Cerebellar nuclear complex (tissue), 1 donor: ENCODE measurements at places on chromosomes 5 and 9.
A peak's percentile ranks its signal among the peaks of the same experiment; 100 is the strongest.

DNA sequence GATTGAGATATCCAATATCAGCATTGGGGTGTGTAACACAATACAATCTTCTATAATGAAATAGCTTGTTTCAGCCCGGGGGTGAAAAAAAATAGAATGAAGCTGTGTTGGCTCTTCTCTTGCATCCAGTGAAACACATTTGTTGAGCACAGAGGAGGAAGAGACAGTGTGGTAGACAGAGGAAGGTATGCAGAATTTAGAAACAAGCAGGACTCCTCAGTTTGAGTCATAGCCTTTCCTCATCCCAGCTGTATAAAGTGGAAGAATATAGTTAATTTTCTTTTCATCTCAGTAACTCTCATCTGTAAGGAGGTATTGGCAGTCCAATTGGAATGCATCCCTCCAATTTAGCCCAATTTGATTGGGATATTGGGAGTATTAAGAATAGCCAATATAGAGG lies 302.2 kb upstream of the VLDLR start:
- no peak for DNase-seq

DNA sequence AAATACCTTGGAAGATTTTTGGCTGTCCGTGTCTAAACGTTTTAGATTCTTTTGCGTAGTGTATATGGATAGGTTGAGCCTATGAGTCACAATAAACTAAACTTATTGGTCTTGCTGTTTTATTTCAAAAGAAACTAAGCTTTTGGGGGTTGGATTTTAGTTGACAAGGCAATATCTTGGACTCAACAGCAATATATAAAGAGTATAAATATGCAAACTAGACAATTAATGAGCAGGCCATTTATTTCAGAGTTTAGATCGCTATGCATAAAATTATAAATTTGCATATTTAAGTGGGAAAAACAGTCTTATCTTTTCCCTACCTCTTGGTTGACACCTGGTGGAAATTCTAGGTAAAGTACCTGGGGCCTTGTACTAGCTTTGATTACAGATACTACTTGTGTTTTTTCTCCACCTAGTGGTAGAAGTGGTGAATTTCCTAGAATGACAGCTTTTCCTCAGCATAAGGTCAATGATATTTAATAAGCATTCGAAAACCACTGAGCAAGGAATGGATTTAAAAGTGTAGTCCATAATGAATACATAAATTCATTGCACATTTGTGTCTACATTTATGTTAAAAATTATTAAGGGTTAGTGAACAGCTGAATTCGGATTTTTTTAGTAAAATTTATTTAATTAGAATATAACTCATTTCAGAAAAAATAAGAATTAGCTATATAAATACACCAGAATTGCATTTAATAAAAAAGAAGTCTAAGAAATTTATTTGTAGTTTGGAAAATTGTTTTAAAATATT lies 1.7 kb upstream of the ARRDC3 start:
- peak; percentile 6 for DNase-seq

DNA sequence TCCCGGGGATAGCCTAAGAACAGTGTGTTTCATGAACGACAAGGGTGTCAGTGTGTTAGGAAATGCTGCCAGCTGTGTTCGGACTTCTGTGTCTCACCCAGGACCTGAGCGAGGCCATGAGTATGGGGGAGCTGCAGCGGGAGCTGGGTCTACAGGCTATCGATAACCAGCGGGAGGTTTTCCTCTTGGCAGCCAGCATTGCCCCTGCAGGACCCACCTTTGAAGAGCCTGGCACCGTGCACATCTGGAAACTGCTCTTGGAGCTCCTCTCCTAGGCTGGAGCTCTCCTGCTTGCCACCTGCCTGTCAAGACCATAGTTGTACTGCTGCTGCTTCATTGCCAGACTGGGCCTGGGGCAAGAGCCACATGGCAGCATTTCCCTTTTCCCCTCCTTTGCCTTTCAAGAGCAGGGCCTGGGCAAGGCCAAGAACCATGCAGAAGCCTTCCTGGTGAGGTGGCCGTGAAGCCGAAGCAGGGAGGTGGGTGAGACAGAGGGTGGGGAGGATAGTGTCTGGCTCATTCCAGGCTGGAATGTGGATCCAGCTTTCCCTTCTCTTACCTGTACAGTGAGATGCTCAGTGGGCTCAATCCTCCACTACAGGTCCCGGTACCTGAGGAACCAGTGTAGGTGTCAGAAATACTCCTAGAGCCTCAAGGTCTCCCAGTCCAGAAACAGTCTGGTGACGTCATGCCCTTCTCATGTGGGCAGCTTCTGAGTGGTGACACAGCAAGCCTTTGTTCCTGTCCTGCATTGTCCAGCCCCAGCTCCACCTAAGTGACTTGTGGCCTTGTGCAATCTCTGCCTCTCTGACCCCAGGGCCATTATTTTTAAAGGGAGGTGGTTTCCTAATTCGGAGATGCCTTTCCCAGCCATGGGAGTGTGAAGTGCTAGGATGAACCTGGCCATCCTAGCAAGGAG lies 6.6 kb downstream of the ARL10 start:
- no peak for DNase-seq

GRCh38 chr9:97910357-97910756 lies 11.9 kb downstream of the TRMO start:
- no peak for DNase-seq

DNA sequence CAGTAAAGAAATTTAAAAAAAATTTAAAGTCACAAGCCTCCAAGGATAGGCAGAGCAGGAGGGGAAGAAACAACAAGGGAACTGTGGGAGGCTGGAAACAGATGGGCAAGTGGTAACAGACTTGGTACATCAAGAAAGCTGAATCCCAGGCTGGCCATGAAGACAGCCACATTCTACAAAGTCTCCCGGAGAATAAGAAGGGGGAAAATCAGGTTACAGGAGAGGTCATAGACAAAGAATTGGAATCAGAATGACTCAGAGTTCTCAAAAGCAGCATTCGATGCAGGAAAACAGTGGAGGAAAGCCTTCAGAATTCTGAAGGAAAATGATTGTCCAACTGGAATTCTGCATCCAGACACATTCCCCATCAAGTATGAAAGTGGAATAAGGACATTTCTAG lies 129.7 kb downstream of the ADAMTS2 start:
- no peak for DNase-seq

DNA sequence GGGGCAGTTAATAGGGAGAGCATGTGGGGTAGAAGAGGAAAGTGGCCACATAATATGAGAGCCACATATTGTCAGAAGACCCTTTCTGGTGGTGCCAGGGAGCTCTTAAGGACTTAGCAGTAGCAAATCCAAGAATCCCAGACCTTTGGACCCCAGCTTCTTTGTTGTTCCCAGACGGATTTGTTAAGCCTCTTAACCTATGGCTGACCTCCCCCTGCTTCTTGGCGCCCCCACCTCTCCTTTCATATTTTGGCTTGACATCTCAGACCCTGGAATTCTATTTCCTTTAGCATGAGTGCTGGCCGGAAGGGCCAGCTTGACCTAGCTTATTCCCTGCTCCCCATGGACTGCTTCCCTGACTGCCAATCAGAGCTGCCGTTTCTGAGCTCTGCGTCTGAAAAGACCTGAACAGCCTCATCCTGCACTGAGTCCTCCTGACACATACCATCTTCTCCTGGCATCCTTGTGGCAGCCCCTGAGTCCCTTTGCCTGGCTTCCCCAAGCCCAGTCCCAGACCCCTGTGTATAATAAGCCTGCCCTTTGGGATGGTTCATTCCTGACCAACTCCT lies 116.3 kb downstream of the PRKACG start:
- no peak for DNase-seq

DNA sequence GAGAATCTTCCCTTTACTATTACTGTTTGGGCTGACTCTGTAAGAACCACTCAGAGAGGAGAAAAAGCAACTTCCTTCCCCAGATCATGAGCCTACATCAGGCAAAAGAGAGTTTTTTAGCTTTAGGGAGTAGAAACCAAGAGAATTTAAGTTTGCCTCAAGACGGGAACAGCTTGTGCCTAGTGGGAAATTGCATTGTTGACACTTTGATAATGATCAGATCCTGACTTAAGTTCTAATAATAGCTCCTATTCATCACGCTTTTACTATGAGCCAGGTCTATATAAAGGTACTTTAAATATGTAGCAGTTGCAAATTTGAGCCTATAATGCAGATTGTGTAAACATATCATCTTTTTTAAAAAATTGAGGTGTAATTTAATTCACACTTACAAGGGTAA lies 298.2 kb downstream of the MAN2A1 start:
- no peak for DNase-seq

GRCh38 chr9:27351438-27351837 lies 54.5 kb upstream of the EQTN start:
- DNase-seq = no peak

- no peak for DNase-seq
These were observed 75.1 kb upstream of the ADCY2 start for GRCh38 chr5:7320701-7321301.

DNA sequence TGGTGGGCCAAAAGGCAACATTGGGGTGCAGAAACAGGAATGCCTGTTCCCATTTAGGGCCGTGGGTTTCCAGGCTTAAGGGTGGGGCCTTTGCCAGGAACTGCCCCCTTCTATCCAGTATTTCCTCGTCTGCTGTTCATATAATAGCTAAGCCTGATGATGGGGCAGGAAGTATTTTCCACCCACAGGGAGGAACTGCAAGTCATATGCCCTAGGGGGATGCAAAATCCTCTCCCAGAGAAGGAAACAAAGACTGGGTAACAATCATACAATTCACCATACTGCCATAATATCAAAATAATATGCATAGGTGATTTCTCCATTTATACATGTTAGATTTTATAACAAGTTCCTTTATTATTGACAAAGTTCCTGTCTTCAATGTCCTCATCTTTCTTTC lies 20.5 kb upstream of the RPS23 start:
- no peak for DNase-seq

DNA sequence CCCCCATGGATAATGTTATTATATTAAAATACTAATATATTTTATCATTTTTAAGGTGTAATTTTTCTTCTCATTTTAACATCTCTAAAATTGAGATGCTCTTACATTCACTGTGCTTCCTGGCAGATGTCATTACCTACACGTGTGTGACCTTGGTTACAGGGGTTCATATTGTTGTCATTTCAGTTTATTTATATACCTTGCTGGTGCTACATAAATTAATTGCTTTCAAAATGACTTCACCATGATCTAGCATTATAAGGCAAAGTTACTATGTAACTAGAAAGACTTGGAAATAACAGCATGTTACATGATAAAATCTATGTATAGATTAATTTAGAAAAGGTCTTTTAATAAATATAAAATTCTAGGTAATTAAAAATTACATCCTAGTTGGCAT lies 60.9 kb downstream of the ARHGEF28 start:
- no peak for DNase-seq

GRCh38 chr9:15211160-15211814 lies 95.7 kb downstream of the TTC39B start:
- DNase-seq = peak; percentile 27

GRCh38 chr9:17863213-17863883 lies 284.5 kb downstream of the SH3GL2 start:
- DNase-seq = no peak

DNA sequence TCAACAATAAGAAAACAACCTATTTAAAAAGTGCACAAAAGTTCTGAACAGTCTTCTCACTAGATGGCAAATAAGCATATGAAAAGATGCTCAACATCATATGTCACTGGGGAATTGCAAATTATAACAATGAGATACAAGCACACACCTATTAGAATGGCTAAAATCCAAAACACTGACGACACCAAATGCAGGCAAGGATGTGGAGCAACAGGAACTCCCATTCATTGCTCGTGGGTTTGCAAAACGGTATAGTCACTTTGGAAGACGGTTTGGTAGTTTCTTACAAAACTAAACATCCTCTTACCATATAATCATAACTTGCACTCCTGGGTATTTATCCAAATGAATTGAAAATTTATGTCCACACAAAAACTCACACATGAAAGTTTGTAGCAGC lies 100.9 kb upstream of the TBC1D2 start:
- DNase-seq = no peak

GRCh38 chr5:145681216-145681615 lies 153.9 kb downstream of the PRELID2 start:
- DNase-seq = no peak

DNA sequence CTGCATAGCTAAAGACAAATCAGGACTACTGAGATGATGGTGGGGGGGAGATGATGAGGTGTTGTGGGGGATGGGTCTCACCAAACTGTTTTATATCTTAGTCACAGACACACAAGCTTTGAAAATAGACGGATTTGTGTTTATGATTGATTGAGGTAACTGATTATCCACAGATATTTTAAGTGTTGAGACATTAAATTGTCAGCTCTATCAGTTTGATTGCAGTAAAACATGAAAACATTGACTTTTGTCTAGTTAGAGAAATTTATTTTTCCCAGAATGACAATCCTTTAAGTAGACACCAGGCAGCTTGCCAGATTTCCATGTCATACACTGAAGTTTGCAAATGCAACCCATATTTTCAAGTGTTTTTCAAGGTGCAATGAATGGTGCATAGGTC lies 149.8 kb downstream of the NR2F1-AS1 start:
- no peak for DNase-seq

GRCh38 chr9:135073081-135073740 lies 14.3 kb upstream of the OLFM1 start:
- no peak for DNase-seq

GRCh38 chr9:129328355-129329042 lies 150.4 kb upstream of the IER5L start:
- no peak for DNase-seq

GRCh38 chr9:89706731-89707191 lies 101.9 kb downstream of the GADD45G start:
- DNase-seq = no peak

GRCh38 chr9:72827950-72828731 lies 124.7 kb downstream of the ALDH1A1 start:
- no peak for DNase-seq

DNA sequence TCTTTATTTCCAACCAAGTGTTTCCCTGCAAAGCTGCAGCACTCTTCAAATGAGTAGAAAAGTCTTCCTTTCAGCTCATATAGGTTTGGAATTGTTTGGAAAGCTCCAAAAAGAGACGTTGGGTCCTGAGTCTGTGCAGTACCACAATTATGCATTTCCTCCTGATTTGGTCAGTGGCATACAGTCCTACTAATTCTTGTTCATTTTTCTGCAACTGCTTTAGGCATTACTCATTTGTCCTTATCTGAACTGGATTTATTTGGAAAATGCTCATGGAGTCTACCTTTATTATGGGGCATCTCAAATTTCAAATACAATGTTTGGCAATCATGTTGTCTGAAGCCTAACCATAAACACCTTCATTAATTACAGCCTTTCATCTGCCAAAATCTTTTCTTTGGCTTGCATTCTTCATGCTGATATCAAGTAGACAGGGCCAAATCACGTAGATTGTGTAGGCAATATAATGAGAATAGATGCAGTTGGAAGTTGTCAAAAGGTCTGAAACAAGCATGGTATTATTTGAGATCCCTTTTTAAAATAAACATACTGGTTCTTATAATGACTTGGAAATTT lies 232.8 kb downstream of the TLE1 start:
- no peak for DNase-seq

DNA sequence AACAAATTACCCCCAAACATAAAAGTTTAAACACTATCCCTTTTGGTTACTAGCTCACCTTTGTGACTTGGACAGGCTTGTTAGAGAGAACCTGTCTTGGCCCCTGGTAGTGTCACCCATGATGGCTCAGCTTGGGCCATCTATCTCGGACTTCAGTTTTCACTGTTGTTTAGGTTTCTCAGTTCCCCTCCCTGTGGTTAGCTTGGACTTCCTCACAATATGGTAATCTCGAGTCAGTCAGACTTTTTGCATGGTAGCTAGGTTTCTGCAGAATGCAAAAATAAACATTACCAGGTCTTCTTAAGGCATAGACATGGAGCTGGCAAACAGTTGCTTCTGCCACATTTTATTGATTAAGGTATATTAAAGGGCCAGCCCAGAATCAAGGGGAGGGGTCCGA lies 324.3 kb upstream of the RORB start:
- DNase-seq = no peak
